ENCODE measurements at places on chromosomes 4 and X.

- DNase-seq = no peak
Measured at GRCh38 chr4:110867251-110867960, 244.5 kb upstream of the PITX2 start.

DNA sequence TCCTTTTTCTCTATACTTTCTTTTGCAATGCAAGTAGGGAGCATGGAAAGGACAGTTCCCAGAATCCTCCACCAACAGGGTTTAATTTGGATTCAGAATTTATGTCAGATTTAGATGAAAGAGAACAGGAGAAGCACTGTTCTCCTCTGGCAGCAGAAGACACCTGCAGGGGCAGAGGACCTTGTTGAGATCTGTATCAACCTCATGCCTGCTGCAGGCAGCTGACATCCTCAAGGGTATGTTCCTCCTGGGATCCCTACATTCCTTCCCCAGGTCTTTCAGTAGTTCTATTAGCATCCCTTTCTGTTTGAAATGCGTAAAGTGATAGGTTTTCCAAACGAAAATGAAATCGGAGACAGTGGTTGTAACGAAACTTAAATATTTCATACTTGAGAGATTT is 10.6 kb upstream of the GUCY1A1 start:
- DNase-seq = no peak

GRCh38 chrX:57596516-57596915 is 4.7 kb downstream of the ZXDB start:
- DNase-seq = peak; percentile 34

- no peak for DNase-seq
Measured at GRCh38 chrX:65517923-65518322, 16.7 kb downstream of the LAS1L start.

GRCh38 chr4:164768516-164768915 is 14.6 kb downstream of the SMIM31 start:
- DNase-seq = peak; percentile 53

DNA sequence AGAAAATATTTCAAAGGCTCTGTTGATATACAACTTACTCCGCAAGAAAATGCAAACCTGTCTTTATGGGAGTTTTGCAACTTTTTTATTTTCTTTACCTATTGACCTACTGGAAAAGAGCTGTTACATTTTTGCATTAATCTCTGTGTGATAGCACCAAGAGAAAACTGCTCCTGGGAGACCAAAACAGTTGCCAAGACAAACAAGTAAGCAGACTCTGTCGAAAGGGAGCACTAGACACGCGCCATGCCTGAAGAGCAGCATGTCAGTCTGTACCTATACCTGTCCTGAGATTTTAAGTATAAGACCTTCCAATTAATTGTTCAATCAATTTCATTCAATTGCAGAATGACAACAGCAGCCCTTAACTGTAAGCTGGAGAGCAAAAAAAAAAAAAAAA is 56.0 kb upstream of the TECRL start:
- no peak for DNase-seq

GRCh38 chr4:110610940-110611831 is 11.7 kb downstream of the PITX2 start:
- DNase-seq = no peak

- DNase-seq = no peak
Measured at GRCh38 chr4:10140866-10141759, 24.5 kb upstream of the WDR1 start.

- no peak for DNase-seq
Measured at GRCh38 chr4:85672959-85673358, 198.0 kb downstream of the ARHGAP24 start.

GRCh38 chr4:156738766-156739165 is 232.8 kb downstream of the PDGFC start:
- no peak for DNase-seq

DNA sequence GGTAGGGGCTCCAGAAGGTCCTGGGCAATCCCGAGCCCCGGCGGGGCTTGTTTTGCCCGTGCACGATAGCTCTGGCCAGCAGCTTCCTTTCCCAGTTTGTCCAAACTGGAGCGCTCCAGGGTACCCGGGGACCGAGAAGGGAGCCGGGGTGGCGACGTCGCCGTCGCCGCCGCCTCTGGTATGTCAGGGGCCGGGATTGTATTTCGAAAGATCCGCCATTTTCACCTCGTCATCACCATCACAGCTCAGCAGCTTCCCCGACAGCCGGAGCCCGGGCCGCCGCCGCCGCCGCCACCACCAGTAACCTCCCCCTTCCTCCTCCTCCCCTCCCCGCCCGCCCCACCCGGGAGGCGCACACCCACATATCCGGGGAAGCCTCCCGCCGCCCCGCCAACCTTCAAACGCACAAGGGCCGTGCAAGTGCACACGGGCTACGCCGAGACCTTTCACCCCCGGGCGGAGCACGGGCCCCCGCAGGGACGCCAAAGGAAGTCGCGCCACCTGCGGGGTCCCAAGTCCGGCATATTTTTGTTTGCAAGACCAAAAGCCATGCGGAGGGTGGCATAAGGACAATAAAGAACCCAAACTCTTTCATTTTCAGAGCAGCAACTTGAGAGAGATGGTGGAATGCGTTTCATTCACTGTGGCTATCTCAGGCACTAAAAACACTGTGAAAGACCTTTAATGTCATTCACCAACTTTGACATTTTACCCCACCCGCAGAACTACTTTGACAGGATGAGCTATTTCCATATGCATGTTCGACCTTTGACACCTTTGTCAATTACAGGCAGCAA is at the start of gene LIN54:
LIN54 (minus strand) TSS at position 302 of the 797 bp plus-strand sequence. CDS start 25,979 bp downstream, outside the sequence.
- DNase-seq = peak; percentile 80

GRCh38 chr4:130249002-130249401 is 1153.0 kb downstream of the C4orf33 start:
- no peak for DNase-seq

DNA sequence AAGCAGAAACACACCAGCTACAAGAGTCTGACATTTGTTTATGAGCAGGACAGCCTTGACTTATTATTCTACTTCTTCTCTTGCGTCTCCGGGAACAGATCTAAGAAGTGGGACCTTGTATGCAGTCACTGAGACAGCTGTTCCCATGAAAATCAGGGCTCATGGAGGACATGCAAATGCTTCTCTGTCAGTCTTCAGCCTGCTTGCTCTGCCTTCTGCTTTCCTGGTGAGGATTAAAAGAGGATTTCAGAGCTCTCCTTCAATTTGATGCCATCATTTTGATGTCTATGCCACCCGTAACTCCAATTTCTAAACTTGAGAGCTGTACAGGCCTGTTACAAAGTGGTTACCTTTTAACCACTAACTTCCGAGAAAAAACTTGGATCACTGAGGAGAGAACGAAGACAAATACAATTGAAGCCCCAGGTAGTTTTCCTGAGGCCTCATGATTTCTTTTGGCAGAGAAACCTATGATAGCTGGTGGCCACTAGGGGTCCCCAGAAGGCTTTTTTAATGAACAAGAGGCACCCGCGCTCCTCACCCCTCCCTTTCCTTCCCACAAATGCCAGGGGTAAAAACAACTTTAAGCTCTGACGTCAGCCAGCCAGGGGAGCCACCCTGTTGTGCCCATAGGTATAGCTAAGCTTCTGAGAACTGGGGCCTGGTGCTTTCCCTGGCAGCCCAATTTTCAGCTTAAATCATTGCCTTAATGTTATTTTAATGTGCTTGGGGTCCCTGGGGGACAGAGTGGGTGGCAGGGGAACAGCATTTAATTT is 97.0 kb downstream of the DDIT4L start:
- DNase-seq = peak; percentile 81

- no peak for DNase-seq
Measured at GRCh38 chr4:152976212-152976761, 40.2 kb downstream of the FHDC1 start.

All from RKO (cell line).